ENCODE measurements at places on chromosomes 2 and 18. TPM values are rescaled to one million over a fixed set of nuclear protein-coding genes. Genes with fewer than 3 reads are reported as not detected.

The DUSP2 gene
- polyA plus RNA-seq = 74.9 TPM

The ANKRD30BL gene
- polyA plus RNA-seq = not detected

The COLEC11 gene
- polyA plus RNA-seq = not detected

The TUBA3E gene
- polyA plus RNA-seq = not detected

- DNase-seq = no peak
These were observed 13.2 kb downstream of the DYSF start for GRCh38 chr2:71466301-71467179.

GRCh38 chr2:164560181-164560792, 61.0 kb downstream of the GRB14 start:
- no peak for DNase-seq

GRCh38 chr2:2292381-2292780, 38.7 kb downstream of the MYT1L start:
- DNase-seq = no peak

DNA sequence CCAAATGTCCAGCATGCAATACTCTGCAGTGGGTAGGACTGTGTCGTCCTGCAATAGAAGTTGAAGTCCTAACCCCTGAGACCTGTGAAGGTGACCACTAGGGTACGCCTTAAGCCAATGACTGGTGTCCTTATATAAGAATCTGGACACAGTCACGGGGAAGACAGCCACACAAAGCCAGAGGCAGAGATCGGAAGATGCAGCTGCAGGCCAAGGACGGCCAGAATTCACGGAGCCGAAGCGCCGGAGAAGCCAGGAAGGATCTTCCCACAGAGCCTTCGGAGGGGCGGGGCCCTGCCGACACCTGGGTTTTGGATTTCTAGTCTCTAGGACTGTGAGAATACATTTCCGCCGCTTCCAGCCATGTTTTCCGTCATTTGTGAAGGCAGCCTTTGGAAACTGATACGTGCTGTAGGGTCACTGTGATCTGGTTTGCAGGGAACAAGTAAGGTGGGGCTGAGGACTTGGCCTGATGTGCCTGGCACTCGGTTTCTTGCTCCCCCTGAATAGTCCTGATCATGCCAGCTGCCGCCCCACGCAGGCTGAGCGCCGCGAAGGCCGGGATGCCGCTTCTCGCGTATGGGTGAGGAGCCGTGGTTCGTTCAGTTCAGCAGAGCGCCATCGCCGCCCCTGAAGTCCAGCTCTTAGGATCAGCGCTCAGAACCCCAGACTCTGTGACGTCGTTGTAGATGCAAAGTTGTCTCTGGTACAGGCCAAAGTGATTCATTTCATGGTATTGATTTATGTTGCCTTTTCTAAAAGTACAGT, 38.7 kb downstream of the PTGR3 start:
- DNase-seq = no peak

GRCh38 chr2:156088587-156088986, 243.9 kb downstream of the NR4A2 start:
- DNase-seq = no peak

GRCh38 chr18:47215554-47216138, 35.8 kb downstream of the SKOR2 start:
- DNase-seq = peak; percentile 14

DNA sequence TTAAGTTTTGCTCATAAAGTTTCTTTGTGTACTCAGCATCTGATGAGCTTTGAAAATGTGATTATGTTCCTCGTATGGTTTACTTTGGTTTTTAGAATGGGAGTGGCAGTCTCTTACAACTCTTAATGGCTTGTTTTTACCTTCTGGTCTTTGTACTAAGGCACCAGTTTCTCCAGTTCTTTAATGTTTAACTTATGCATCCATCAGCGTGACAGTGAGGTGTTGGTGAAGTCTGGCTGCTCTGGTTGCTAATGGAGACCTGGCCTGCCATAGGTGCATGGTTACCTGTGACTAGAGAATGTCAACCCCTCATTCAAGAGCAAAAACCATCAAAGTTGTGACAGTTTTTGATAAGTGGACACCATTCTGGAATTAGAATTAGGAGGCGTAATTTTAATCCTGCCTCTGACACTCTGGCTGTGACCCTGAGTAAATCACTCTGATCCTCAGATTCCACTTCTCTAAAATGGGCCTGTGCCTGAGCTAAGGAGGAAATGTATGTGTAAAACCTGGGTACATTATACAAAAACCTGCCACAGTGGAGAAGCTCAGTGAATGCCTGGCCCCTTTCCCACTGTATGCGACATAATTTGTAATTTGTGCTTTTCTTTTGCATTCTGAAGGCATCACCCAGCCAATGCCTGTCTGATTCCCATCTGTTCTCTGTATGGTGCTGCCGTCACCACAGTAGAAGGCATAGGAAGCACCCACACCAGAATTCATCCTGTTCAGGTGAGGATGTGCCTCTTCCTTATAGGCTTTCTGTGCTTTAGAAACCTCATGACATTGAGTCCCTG, 11.2 kb downstream of the AOX1 start:
- DNase-seq = no peak

DNA sequence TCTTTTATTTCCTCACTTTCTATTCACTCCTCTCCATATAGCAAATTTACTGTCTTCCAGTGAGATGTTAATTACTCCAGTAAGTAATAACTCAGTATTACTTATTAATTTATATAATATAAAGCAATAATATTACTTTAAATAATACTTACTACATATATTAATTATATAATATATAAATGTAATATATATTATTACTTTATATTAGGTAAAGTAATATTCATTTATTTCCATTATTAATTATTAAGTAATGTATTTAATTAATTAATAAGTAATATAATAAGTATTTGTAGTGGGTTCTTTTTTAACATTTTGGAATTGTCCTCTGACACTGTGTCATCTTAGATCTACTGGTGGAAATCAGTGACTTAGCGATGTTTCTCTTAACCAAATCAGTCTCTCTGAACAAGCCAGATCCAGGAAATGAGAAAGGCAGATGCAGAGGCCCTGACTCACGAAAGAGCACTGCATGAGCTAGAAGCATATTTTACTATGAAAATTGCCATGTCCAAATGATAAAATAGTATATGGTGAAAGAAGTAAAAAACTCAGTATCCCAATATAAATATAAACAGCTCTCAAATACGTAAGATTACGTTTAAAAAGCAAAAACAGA, 115.9 kb downstream of the DSEL start:
- no peak for DNase-seq

All from naive B cell (primary cell).